GM23248 (cell line): ENCODE measurements at places on chromosomes 2 and 18.

DNA sequence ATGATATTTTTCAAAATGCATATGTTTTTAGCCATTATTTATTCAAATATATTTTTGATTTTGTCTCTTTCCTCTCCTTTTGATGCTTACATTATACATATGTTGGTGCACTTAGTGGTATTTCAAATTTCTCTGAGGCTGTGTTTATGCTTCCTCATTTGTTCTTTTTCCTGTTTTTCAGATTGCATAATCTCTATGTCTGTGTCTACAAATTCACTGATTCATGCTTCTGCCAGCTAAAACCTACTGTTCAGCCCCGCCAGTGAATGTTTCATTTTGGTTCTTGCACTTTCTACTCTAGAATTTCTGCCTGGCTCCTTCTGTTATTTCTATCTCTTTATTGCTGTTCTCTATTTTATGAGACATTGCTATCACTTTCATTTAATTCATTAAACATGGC lies 951.7 kb upstream of the CNTNAP5 start:
- no peaks in the 10 kb centered on the region for H3K4me1 ChIP-seq
- no peaks in the 10 kb centered on the region for H3K36me3 ChIP-seq
- H3K4me3 ChIP-seq = no peak overlapping the region
- H3K27me3 ChIP-seq = no peaks in the 10 kb centered on the region
- no peak overlapping the region for H3K27ac ChIP-seq

DNA sequence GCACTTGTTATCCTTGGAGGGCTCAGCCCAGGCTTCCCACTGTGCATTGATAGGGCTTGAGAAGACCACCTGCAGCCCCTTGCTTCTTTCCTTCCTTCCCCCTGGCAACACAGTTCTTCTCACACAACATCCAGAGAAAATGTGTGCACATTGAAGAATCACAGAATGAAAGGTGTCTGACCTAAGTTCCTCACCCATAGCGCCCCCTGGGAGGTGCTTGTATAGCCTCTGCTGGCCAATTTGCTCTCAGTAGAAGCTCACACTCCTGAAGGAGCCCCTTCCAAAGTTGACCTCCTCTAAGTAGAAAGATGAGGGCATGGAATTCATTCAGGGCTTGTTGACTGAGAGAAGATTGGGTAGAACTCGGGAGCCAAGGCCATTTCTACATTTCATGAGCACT lies 758.4 kb upstream of the KLHL29 start:
- no peak for DNase-seq
- no peak overlapping the region for H3K4me3 ChIP-seq
- H3K4me1 ChIP-seq = no peaks in the 10 kb centered on the region

- no peaks in the 10 kb centered on the region for H3K4me1 ChIP-seq
- no peak overlapping the region for H3K4me3 ChIP-seq
- no peaks in the 10 kb centered on the region for H3K27me3 ChIP-seq
Observed at GRCh38 chr18:27579364-27579763, 394.3 kb upstream of the CHST9 start.

- H3K4me1 ChIP-seq = no peaks in the 10 kb centered on the region
- no peak overlapping the region for H3K27ac ChIP-seq
- H3K27me3 ChIP-seq = 0 out of 2 replicates have a peak, but pooled peaks cover 4% of the 10 kb centered on the region
- no peak overlapping the region for H3K4me3 ChIP-seq
- no peaks in the 10 kb centered on the region for H3K36me3 ChIP-seq
Observed at GRCh38 chr2:8586457-8587051, 95.3 kb upstream of the ID2 start.

GRCh38 chr2:191488135-191488534 lies 189.8 kb upstream of the NABP1 start:
- H3K27ac ChIP-seq = peak overlapping the region; percentile 81; the same call in 1 of the 2 replicates
- H3K36me3 ChIP-seq = no peaks in the 10 kb centered on the region
- no peak overlapping the region for H3K4me3 ChIP-seq
- DNase-seq = peak; percentile 42

DNA sequence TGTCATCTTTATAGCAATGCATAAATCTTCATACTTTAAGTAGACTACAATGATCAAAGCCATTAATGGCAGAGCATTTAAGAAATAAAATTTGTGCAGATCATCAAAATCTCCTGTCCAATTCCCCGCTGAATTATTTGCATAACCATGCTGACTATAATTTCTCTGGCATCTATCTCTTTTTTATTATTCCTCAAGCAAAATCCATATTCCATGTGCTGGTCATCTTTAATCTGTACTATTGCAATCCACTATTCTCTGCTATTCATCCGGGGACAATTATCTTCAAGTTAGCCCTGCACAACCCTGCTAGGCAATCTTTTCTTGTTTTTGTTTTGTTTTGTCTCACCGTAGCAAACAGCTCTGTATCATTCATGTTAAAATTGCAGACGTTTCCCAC lies 1469.6 kb upstream of the NXPH2 start:
- no peak overlapping the region for H3K27ac ChIP-seq
- no peak overlapping the region for H3K4me3 ChIP-seq
- H3K36me3 ChIP-seq = no peaks in the 10 kb centered on the region
- no peaks in the 10 kb centered on the region for H3K4me1 ChIP-seq
- no peaks in the 10 kb centered on the region for H3K27me3 ChIP-seq

DNA sequence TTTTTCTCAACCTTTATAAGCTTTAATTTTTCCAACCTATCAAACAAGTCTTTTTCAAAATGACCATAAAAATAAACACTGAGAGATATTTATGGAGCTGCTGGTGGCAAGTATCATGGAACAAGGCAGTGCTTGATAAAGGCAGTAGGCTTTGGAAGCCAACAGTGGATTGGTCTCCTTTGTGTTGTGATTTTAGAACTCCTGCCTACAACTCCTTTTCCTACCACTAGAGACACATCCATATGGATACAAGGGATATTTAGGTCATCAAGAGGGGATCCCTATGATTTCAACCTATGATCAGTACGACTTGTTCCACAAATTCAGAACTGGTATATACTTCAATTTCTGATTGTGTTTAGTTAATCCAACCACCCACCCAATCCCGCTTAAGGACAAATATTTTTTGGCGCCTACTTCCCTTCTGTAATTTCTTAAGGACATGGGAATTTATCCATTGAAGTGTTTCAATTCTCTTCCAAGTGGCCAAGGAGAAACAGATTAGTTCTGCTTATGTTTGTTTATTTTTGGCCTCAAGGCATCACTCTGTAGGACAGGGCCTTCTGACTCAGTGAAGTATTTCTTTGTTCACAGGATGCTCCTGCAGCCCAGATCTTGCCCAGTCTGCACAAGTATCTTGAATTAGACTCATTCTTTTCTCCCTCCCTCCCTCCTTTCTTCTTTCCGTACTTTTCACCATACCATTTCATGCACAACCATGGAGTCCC lies 2119.6 kb upstream of the PIK3C3 start:
- no peaks in the 10 kb centered on the region for H3K4me1 ChIP-seq
- no peak overlapping the region for H3K4me3 ChIP-seq
- no peaks in the 10 kb centered on the region for H3K27me3 ChIP-seq
- no peaks in the 10 kb centered on the region for H3K36me3 ChIP-seq

DNA sequence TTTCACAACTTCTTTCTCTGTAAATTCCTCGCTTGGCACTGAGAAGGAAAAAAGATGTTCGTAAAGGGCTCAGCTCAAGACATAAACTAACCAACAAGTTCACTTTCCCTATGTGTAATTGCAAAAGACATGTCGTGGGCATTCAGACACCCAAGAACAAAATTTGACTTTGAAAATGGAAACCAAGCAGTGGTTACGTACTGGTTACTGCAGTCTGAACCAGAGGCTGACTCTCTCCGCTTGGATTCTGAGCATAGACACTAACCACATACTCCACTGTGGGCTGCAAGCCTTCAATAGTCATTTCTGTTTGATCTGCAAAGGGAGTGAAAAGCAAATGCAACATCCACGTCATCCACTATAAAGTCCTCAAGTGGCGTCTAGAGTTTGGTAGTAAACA lies 53.9 kb downstream of the FN1 start:
- H3K27me3 ChIP-seq = no peaks in the 10 kb centered on the region
- no peak for DNase-seq
- H3K4me1 ChIP-seq = 0 out of 2 replicates have a peak, but pooled peaks cover 4% of the 10 kb centered on the region
- peak overlapping the region; percentile 70 for H3K27ac ChIP-seq

GRCh38 chr2:144718376-144718775 lies 198.5 kb upstream of the ZEB2 start:
- no peak overlapping the region for H3K27ac ChIP-seq
- H3K36me3 ChIP-seq = no peaks in the 10 kb centered on the region
- H3K4me3 ChIP-seq = no peak overlapping the region
- DNase-seq = no peak

GRCh38 chr2:125730921-125731320 lies 925.0 kb upstream of the GYPC start:
- no peak for DNase-seq
- no peak overlapping the region for H3K27ac ChIP-seq
- H3K36me3 ChIP-seq = no peaks in the 10 kb centered on the region
- H3K4me3 ChIP-seq = no peak overlapping the region
- H3K27me3 ChIP-seq = no peaks in the 10 kb centered on the region
- H3K4me1 ChIP-seq = no peaks in the 10 kb centered on the region

- no peak overlapping the region for H3K27ac ChIP-seq
- H3K36me3 ChIP-seq = no peaks in the 10 kb centered on the region
- H3K27me3 ChIP-seq = no peaks in the 10 kb centered on the region
- no peak for DNase-seq
- H3K4me1 ChIP-seq = no peaks in the 10 kb centered on the region
- no peak overlapping the region for H3K4me3 ChIP-seq
Observed at GRCh38 chr2:189602233-189602632, 21.6 kb upstream of the SLC40A1 start.

DNA sequence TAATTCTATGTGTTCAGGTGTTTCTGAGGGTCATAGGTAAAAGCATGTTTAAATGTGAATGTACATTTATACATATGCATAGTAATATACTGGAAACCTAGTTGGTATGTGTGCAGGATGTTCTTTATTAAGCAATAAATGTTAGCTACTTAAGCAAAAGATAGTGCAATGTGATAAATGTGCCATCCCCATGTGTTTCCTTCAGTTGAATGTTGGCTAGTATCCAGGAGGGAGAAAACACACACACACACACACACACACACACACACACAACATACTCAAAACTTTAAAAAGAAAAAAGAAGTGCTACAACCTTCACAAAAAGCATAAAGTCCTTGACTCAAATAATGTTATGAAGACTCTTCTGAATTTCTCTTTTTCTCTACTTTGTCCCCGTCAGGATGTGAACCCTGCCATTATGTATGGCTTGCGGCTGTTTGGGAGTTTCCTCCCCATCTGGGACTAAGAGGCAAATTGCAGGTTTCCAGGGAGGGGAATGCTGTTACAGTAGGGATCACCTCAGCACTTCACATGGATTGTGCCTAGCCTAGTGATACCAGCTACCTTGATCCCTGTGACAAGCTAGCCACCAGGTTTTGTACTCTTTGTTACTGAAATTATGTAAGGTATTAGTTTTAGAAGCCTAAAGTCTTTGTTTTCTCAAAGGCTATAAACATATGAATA lies 82.6 kb downstream of the IKZF2 start:
- H3K4me1 ChIP-seq = peaks cover 44% of the 10 kb centered on the region
- no peak for DNase-seq
- H3K36me3 ChIP-seq = no peaks in the 10 kb centered on the region
- H3K27ac ChIP-seq = no peak overlapping the region

- no peaks in the 10 kb centered on the region for H3K27me3 ChIP-seq
- H3K36me3 ChIP-seq = no peaks in the 10 kb centered on the region
- peak overlapping the region; percentile 37 for H3K4me3 ChIP-seq
- peak; percentile 94 for DNase-seq
- peak overlapping the region; percentile 76 for H3K27ac ChIP-seq
Observed at GRCh38 chr2:205763708-205764211, 81.5 kb downstream of the NRP2 start.

GRCh38 chr2:174593574-174594203 lies 3.9 kb downstream of the WIPF1 start:
- no peaks in the 10 kb centered on the region for H3K36me3 ChIP-seq
- peak; percentile 84 for DNase-seq
- peak overlapping the region; percentile 55 for H3K4me3 ChIP-seq
- peaks cover 68% of the 10 kb centered on the region for H3K4me1 ChIP-seq
- peak overlapping the region; percentile 71 for H3K27ac ChIP-seq

GRCh38 chr2:80151651-80152050 lies 152.9 kb downstream of the LRRTM1 start:
- no peak overlapping the region for H3K4me3 ChIP-seq
- no peak overlapping the region for H3K27ac ChIP-seq
- H3K36me3 ChIP-seq = no peaks in the 10 kb centered on the region
- no peaks in the 10 kb centered on the region for H3K27me3 ChIP-seq

GRCh38 chr2:109530712-109531111 lies 83.1 kb downstream of the SEPTIN10 start:
- H3K4me3 ChIP-seq = no peak overlapping the region
- no peak for DNase-seq
- peaks cover 9% of the 10 kb centered on the region for H3K4me1 ChIP-seq
- peaks cover 9% of the 10 kb centered on the region for H3K27me3 ChIP-seq
- no peak overlapping the region for H3K27ac ChIP-seq
- no peaks in the 10 kb centered on the region for H3K36me3 ChIP-seq

DNA sequence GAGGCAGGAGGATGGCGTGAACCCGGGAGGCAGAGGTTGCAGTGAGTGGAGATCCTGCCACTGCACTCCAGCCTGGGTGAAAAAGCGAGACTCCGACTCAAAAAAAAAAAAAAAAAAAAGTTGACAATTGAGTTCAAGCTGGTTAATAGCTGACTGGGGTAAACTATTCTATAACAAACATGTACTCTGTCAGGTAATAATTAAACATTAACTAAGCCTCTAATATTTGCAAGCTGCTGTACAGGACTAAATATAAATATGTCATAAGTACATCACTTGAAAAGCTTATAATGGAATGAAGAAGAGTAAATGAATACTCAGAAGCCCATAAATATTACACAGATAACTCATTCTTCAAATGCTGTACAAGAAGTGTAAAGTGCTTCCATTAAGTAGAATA lies 190.4 kb upstream of the CRIM1 start:
- H3K27ac ChIP-seq = no peak overlapping the region
- H3K27me3 ChIP-seq = no peaks in the 10 kb centered on the region
- DNase-seq = no peak
- H3K4me3 ChIP-seq = no peak overlapping the region

GRCh38 chr2:67130531-67131256 lies 266.4 kb upstream of the ETAA1 start:
- H3K27me3 ChIP-seq = no peaks in the 10 kb centered on the region
- H3K4me3 ChIP-seq = no peak overlapping the region
- H3K27ac ChIP-seq = no peak overlapping the region
- H3K36me3 ChIP-seq = no peaks in the 10 kb centered on the region

- no peak overlapping the region for H3K4me3 ChIP-seq
- DNase-seq = peak; percentile 79
- no peaks in the 10 kb centered on the region for H3K27me3 ChIP-seq
- H3K36me3 ChIP-seq = no peaks in the 10 kb centered on the region
Observed at GRCh38 chr2:158931572-158931971, 36.9 kb upstream of the TANC1 start.

GRCh38 chr2:233821709-233822100 lies 32.6 kb downstream of the HJURP start:
- DNase-seq = no peak
- H3K4me3 ChIP-seq = no peak overlapping the region
- peaks cover 19% of the 10 kb centered on the region for H3K27me3 ChIP-seq
- H3K27ac ChIP-seq = no peak overlapping the region
